IPS DF 19.7 (cell line): ENCODE measurements at places on chromosomes 4 and X.

- DNase-seq: no peak
Observed at GRCh38 chrX:13123247-13123856, 78.9 kb upstream of the FAM9C start.

DNA sequence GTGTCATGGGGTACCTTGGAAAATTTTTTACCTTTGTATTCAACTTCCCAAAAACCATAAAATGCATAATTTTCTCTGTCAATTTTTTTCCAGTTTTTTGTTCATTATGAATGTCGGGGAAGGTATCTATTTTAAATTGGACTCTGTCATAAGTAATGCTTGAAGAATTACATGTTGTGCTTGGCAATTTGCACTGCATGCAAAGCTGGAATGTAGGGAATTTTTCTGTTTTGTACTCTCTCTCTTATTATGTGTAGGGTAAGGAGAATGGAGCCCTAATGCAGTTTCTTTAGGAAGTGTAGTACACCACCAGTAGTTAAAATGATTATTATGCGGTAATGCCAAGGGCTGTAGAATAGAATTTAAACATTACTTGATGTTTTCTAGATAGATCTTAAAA is 137.7 kb upstream of the LIMCH1 start:
- DNase-seq: no peak

DNA sequence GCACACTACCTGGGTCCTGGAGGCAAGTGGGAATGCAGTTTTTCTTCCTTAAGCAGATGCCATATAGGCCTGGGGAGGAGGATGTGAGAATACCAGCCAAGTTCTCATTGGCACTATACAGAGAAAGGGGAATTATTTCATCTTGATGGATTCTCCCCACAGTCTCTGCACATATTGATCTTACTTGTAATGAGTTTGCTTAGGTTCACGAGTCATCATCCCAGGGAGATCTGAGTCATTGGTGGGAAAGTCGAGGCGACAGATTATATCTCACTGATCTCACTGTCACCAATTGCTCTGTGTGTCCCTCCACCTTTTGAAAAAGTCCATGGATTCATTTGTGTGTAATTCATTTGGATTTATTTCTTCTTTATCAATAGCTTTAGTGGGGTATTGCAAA is 156.8 kb downstream of the AR start:
- DNase-seq: no peak

DNA sequence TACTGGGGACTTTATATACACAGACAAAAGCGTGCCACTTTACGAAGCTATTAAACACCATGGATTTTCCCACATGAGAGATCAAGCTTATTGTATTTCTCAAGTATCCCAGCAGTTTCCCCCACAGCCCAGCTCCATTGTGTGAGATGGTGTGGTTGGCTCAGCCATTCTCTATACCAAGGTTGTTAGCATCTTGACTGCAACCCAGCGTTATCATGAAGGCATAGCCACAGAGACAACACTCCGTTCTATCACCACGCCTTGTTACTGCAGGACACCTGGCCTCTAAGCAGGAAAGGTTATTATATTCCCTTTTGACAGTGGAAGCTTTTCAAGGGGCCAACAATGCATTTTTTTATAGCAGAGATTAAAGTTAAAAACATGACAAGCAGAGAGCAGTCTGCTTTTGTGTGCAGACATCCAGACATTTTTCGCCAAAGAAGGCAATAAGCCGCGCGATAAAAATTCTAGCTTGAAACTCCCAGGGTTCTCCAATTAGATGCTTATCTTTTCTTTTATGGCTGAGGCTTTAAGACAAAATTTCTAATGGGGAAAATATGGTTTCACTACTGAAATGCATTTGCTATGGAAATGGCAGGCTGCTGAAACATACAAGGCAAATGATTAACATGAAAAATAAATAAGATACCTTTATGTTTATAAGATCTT is 206.1 kb downstream of the MID1 start:
- no peak for DNase-seq

DNA sequence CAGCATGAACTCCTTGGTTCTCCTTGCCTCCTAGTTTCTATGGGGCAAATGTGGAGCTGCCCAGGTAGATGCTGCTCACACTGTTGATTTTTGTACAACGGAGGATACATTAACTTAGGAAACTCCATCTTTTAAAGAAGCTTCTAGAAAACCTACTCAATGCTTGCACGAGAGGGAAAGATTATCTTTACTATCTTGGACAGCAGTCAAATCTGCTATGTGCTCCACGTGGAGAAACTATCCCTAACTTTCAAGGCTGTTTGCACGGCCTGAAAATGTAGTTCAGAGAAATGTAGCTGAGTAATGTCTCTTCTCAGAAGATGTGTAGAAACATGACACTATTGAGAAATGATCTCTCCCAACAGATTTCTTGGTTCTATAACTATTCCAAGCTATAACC is 1530.9 kb upstream of the PABPC4L start:
- DNase-seq: no peak

- no peak for DNase-seq
Observed at GRCh38 chrX:119817130-119817690, 25.8 kb upstream of the RPL39 start.

DNA sequence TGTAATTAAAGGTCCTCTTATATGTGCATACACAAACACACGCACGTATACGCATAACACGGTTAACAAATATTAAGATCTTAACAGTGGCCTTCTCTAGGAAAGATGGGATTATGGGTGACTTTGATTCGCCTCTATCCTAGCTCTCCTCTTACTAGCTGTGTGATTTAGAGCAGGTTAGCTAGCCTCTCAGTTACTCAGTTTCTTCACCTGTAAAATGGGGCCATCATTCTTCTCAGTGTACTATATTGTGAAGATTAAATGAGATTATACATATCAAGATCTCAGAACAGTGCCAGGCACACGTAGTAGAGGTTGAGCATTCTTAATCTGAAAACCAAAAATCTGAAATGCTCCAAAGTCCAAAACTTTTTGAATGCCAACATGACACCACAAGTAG is 159.3 kb downstream of the BCOR start:
- no peak for DNase-seq

GRCh38 chr4:168265327-168265726 is 53.2 kb downstream of the DDX60 start:
- no peak for DNase-seq

- no peak for DNase-seq
Observed at GRCh38 chr4:123361195-123361861, 35.3 kb upstream of the SPRY1 start.

- no peak for DNase-seq
Observed at GRCh38 chr4:181083757-181084361, 1159.3 kb upstream of the TENM3 start.

- DNase-seq: no peak
Observed at GRCh38 chrX:147079457-147079856, 264.9 kb upstream of the CXorf51A start.

- no peak for DNase-seq
Observed at GRCh38 chr4:1077711-1078477, 35.5 kb downstream of the RNF212 start.

DNA sequence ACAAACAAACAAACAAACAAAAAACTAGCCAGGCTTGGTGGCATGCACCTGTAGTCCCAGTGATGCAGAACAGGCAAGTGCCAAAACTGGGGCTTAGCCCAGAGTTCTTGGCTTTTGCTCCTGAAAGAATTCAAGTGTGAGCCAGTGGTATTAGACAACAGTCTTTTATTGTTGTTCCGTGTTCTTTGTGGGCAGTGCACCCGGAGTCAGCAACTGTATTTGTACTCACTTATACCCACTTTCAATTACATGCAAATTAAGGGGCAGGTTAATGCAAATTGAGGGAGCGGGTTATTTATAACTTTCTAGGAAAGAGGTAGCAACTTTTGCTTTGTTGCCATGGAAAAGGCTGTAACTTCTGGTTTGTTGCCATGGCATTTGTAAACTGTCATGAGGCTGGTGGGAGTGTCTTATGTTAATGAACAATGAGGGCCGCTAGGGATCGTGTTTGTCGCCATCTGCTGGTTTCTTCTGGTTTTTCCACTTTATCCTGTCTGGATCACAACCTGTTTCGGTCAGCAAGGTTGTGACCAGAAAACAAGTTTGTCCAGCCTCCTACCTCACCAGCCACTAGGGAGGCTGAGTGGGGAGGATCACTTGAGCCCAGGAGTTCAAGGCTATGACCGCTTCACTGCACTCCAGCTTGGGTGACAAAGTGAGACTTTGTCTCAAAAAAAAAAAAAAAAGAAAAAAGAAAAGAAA is 88.8 kb upstream of the ESX1 start:
- peak; percentile 40 for DNase-seq
